ENCODE measurements at places on chromosomes 3 and 15. TPM values are rescaled to one million over a fixed set of nuclear protein-coding genes. Genes with fewer than 3 reads are reported as not detected.

DNA sequence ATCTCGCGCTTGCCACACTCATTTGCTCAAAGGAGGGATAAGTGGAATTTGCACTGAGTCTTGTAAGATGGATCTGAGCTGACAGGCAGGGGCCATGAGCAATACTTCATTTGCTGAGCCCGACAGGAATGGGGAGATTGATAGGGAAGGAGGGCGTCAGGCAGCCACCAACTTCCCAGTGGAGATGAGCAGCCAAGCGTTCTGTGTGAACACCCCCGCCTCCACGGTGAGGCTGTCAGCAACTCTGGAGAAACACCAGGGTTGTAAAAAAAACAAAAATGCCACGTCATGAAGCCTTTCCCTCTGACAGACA lies 36.8 kb downstream of the TLE3 start:
- no peaks in the 10 kb centered on the region for H3K27me3 ChIP-seq
- H3K4me3 ChIP-seq = no peak overlapping the region
- no peak for DNase-seq

- no peaks in the 10 kb centered on the region for H3K27me3 ChIP-seq
- no peaks in the 10 kb centered on the region for H3K4me1 ChIP-seq
- DNase-seq = no peak
- H3K27ac ChIP-seq = no peak overlapping the region
- H3K4me3 ChIP-seq = no peak overlapping the region
- H3K36me3 ChIP-seq = no peaks in the 10 kb centered on the region
These were observed 77.0 kb downstream of the NTRK3 start for GRCh38 chr15:88179562-88179961.

The CLDN18 gene
- not detected for total RNA-seq

The TTLL13 gene
- total RNA-seq = 1.9 TPM

DNA sequence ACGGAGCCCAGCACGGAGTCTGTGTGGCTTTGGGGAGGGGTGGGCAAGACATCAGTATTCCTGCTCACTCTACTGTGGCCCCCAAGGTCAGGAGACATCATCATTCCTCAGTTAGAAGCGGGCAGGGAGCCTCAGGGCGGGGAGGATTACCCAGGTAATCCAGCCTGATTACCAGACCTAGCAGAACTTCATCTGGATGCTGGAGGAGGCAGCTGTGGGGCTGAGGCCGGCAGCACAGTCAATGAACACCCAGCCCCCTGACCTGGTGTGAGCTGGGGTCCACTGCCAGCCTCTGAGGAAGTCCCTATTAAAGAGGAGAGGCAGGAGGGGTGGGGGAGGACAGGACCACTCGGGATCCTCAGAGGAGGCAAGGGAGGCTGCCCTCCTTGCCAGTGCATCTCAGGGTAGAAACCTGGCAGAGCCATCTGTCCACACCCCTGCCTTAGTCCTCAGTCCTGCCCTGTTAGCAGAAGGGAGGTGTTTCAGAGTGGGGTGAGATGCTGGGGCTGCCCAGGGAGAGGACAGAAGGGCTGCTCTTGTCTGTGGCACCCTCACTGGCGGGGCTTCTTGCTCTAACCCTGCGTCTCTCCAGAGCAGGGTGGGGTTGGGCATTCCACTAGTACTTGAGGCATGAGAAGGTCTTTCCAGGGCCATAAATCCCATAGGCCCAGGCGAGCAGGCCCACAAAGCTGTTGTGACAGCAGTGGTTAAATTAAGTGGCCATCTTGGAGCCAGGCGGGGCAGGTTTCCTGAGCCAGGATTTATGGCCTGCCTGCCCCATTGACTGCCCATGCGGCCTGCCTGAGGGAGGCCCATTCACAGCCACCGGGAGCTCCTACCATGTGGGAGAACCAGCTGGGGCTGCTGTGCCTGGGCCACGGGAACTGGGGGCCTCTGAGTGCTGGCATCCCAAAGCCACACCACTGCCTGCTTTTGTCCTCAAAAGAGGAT lies 82.1 kb downstream of the LINGO1 start:
- H3K36me3 ChIP-seq = no peaks in the 10 kb centered on the region
- no peaks in the 10 kb centered on the region for H3K4me1 ChIP-seq
- H3K27me3 ChIP-seq = no peaks in the 10 kb centered on the region
- H3K27ac ChIP-seq = no peak overlapping the region

- H3K27ac ChIP-seq = no peak overlapping the region
- DNase-seq = peak; percentile 13
- no peak overlapping the region for H3K4me3 ChIP-seq
These were observed 13.2 kb upstream of the TMEM212 start for GRCh38 chr3:171829841-171830517.
